ENCODE measurements at places on chromosomes 4 and X.

DNA sequence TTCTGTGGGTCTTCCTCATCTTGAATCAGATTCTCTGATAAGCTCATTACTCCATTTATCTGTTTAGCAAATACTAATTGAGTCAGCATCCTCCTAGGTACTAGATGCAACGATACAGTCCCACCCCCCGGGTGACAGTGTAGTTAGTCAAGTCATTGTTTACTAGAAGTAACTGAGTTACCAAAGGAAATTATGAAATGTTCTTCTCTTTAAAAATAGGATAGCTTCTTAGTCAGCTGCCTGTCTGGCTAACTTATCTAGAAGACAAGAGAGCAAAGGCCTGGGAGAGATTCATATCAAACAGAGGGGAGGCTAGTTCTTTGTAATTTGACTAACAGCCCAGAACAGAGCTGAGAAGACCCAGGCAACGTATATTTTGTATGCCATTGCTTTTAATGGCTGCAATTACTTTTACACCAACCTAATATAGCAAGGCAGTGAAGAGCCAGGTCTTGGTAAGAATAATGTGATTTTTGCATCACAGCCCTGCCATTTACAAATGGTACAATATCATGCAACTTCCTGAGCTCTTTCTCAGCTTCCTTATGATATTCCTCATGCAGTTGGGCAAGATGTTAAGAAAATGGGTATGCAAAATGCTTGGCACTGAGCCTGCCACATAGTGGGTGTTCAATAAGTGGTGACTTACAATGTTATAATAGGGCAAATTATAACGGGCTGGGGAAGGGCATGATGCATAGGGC lies 149.9 kb downstream of the CHIC2 start:
- DNase-seq: peak; percentile 61

- no peak for DNase-seq
These were observed 27.3 kb upstream of the GPRASP2 start for GRCh38 chrX:102684772-102685520.

DNA sequence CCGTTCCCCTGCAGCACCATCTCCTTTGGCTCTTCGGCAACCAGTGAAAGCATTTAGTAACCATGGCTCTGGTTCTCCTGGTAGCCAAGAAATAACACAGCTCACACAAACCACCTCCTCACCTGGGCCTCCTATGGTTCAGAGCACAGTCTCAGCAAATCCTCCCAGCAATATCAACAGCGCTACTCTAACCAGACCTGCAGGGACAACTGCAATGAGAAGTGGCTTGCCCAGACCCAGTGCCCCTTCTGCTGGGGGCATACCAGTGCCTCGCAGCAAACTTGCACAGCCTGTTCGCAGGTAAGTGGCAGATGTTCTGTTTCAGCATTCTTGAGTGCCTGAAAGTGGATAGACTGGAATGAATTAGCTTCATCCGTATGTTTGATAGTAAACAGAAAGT lies 63.0 kb upstream of the SLC10A4 start:
- no peak for DNase-seq

DNA sequence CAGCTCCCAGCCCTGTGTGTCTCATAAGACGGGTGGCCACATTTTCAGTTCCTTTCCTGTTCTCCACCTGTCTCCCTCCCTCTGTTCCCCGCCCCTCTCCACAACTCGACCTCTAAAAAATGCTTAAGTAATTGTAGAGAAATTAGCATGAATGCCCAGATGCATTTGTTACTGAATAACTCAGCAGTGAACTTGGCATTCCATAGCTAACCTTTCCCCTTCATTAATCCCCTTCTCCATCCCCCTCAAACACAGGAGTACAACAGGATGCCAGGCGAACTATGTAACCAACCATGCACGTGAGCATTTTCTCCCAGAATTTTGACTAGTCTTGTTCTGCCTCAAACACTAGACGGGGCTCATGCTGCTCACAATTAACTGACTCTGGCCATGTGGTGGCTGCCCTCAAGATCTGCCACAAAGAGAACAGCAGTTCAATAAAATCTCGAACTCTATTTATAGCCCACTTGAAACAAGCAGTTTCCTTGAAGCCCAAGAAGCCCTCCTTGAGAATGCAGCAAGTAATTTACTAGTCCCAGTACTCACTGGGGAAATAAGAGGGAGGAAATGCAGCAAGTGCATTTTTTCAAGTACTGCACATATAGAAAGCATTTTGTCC lies 351.2 kb downstream of the ARHGAP24 start:
- DNase-seq: no peak
